ENCODE measurements at places on chromosomes 5 and 9. TPM values are rescaled to one million over a fixed set of nuclear protein-coding genes. Genes with fewer than 3 reads are reported as not detected.

DNA sequence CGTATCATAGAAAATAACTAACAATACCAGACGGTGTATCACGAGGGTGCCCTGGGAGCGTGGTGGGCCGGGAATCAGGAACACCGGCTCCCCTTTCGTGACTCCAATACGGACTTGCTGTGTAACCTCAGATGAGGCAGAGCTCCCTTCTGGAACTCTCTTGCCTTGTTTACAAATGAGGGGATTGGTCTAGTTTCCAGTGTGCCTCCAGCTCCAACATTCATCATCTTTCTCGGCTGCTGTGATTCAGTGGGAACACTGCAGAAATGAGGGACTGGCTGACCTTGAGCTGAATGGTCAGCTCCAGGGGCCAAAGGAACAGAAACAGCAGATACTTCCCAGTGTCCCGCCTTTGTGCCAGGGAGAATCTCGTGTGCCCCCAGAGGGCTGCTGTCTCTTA, 22.6 kb upstream of the TGFBI start:
- no peak for DNase-seq

GRCh38 chr5:114782177-114782576, 387.5 kb downstream of the TRIM36 start:
- no peak for DNase-seq

DNA sequence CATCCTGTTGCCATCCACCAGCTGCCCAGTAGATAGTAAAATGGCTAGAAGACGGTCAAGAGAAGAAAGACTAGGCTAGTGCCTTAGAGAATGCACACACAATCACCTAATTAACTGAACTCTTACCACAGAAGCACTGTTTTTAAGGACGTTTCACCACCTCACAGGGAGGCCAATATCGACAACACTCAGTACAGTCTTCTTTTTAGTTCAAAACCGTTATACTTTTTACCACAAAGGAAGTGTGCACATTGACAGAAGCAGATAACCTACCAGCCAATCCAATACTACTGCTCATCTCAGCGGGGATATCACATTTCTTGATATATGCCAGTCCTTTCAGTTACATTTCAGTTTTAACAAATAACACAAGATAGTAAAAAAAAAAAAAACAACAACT, 122.3 kb downstream of the GNAQ start:
- DNase-seq: no peak

DNA sequence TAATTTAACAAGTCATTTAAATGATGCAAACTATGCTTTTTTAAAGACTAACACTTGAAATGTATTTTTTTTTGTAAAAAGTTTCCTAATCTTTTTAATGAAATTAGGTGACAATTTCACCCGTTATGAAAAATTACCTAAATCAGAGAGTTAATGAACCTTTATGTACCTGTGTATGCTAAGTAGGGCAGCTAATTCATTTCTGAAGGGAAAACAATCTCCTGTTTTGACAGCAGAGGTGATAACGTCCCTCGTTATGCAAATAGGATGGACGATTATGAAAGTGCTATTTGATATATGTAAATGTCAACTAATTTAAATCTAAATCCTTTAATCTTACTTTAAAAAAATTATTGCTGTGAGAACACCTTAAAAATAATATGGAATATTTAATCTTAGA, 58.8 kb downstream of the MEF2C start:
- DNase-seq: no peak

DNA sequence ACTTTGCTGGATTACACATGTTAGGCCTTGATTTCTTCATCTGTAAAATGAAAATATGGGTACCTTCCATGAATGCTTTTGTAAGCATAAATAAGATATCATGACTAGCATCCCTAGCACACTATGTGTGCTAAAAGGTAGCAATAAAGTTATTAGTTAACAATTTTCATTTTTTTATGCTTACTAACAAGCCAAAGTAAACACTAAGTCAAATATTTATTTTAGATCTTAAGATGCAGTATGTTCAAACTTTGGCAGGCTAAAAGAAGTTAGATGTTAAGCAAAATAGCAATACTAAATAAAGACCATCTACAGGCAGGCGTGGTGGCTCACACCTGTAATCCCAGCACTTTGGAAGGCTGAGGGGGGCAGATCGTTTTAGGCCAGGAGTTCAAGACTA, 169.1 kb downstream of the BNC2 start:
- no peak for DNase-seq

- peak; percentile 34 for DNase-seq
Measured at GRCh38 chr5:83473346-83474160, 2.0 kb downstream of the VCAN start.

DNA sequence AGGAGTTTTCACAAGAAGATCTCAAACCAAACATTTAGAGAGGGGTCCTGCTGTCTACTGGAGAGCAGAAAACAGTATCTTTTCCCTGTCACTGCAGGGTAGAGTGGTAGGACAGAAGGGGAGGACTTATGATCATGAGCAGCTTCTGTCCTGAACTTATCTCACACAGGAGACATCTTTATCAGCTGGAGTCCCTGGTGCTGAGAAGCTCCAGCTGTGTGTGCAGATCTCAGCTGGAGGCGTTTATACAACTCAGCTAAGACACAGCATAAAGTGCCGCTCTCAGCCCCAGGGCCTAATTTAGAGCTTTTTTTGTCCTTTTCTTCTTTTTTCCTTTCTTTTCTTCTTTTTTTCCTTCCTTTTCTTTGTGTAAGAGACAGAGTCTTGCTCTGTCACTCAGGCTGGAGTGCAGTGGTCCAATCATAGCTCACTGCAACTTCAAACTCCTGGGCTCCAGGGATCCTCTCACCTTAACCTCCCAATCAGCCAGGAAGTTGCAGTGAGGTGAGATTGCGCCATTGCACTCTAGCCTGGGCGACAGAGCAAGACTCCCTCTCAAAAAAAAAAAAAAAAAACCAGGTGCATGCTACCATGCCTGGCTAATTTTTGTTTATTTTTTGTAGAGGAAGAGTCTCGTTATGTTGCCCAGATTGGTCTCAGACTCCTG, 31.9 kb downstream of the CCDC125 start:
- no peak for DNase-seq

PAEP gene
- not detected for total RNA-seq

NFX1 gene
- total RNA-seq: 47.7 TPM

Measured in esophagus squamous epithelium (tissue), 5 donors.